Activated CD4-positive, alpha-beta T cell treated with anti-CD3 and anti-CD28 coated beads, Interleukin-2, amount 10 ng/mL, durations not matched to agents 7 days and 5 days (primary cell): ENCODE measurements at places on chromosomes 5 and 9. TPM values are rescaled to one million over a fixed set of nuclear protein-coding genes. Genes with fewer than 3 reads are reported as not detected.

DNA sequence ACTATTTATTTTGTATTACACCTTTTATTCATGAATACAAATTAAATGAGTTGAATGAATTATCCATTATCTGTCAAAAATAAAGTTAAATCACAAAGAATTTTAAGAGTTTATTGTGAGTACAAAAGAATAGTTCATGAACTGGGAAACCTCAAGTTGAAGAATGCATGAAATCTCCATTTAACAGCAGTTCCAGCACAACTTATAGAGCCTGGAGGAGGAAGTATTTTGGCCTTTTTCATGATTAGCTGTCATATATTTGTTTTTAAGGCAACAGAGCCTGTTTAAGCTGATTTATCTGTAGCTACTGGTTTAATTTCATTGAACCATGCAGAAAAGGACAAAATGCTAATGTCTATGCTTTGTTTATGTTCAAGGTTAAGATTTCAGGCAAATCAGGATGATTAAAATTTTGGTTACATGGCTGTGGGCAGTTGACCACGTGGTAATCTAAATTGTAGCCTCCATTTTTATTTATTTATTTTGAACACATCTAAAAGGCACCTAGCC, 12.2 kb downstream of the SPINK1 start:
- H3K4me3 ChIP-seq, result no peak overlapping the region
- no peak for DNase-seq
- H3K27me3 ChIP-seq, result peaks cover 6% of the 10 kb centered on the region
- H3K27ac ChIP-seq, result no peak overlapping the region

Gene DMGDH
- not detected for total RNA-seq

DNA sequence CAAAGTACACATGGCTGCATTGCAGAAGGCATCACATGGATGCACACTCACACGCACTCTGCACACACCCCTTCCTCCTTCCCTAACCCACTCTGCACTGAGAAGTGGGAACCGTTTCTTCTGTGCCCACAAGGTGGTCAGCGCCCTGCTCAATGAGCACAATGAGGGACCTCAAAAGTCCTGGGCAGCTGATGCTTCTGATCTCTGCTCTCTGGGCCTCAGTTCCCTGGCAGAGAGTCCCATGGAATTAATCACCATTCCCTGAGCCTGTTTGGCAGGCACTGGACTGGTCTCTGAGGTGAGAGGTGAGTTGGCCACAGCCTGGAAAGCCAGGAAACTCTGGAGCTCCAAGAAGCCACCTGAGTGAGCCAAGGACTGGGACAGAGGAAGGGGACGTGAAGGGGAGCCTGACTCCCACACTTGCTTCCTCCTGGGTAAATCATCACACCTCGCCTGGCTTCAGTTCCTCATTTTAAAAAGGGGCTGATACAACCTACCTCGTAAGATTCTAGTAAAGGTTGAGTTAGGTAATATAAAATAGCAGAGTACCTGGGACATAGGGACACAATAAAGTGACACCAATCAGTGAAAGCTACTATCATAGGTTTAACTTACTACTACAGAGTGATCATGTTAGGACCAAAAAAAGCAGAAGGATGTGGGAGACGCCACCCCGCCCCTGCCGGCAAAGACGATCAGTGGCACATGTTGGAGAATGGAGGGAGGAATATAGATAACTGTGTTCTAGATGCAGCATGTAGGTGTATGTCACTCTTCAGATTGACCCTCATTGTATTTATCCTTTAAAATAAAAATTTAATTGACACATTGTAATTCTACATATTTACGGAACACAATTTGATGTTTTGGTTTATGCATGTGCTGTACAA, 21.1 kb upstream of the IGFBPL1 start:
- DNase-seq, result no peak
- no peaks in the 10 kb centered on the region for H3K36me3 ChIP-seq
- no peaks in the 10 kb centered on the region for H3K4me1 ChIP-seq
- no peak overlapping the region for H3K4me3 ChIP-seq

Gene FOXD4L6
- not detected for total RNA-seq

- no peaks in the 10 kb centered on the region for H3K36me3 ChIP-seq
- peaks cover 3% of the 10 kb centered on the region for H3K4me1 ChIP-seq
Measured at GRCh38 chr9:78821126-78821822, 524.3 kb downstream of the PSAT1 start.

Gene NEURL1B
- 8.7 TPM for total RNA-seq

GRCh38 chr5:144130306-144130705, 40.2 kb downstream of the YIPF5 start:
- H3K4me1 ChIP-seq, result no peaks in the 10 kb centered on the region
- no peak for DNase-seq
- no peak overlapping the region for H3K4me3 ChIP-seq
- no peaks in the 10 kb centered on the region for H3K36me3 ChIP-seq
- H3K27ac ChIP-seq, result no peak overlapping the region

Gene LRSAM1
- 13.6 TPM for total RNA-seq

Gene KIF24
- 12.5 TPM for total RNA-seq

Gene PCDHB9
- total RNA-seq, result not detected

Gene CAMK2A
- total RNA-seq, result not detected

- H3K4me1 ChIP-seq, result no peaks in the 10 kb centered on the region
- H3K36me3 ChIP-seq, result no peaks in the 10 kb centered on the region
- no peak overlapping the region for H3K27ac ChIP-seq
- H3K27me3 ChIP-seq, result no peaks in the 10 kb centered on the region
- H3K4me3 ChIP-seq, result no peak overlapping the region
Measured at GRCh38 chr9:14245901-14246525, 67.9 kb downstream of the NFIB start.
